ENCODE measurements at places on chromosomes 1 and 21.

DNA sequence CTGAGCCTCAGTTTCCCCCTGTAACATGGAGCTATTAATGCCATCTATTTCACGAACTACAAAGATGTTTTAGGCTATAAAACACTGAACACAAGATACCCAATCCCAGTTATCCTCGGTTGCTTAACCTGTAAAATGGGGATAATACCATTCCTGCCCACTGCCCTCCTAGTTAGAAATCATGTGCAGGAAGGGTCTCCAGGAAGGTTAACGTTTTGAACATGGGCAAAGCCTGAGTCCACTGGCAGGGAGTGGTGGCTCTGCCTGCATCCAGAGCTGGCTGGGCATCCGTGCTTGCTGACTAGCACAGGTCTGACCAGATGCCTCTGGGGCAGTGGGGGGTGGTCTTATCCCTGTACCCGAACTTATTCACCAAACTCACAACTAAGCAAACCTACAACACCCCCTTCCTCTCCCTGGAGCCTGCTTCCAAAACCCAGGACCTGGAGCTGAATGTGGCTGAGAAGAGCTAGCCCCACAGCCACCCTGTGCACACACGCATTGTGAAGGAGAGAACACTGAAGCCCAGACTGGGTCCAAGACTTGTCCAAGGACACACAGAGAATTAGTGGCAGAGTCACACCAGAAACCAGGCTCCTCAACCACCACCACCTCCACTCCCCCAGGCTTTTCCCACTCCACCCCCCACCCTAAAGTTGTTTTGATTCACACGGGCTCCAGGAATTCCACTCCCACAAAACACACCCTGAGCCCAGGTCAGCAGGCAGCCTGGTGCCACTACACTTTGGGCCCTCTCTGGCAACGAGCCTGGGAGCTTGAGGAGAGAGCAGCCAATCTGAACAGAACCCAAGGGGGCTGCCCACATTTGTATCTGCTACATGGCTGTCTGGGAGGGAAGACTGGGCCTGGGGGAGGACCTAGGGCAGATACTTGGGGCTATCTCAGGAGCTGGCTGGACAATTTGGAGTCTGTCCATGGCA, 1.6 kb downstream of the E2F2 start:
- DNase-seq: peak; percentile 19

- DNase-seq: peak; percentile 78
Measured at GRCh38 chr1:116986421-116987255, 14.9 kb upstream of the CD101 start.

DNA sequence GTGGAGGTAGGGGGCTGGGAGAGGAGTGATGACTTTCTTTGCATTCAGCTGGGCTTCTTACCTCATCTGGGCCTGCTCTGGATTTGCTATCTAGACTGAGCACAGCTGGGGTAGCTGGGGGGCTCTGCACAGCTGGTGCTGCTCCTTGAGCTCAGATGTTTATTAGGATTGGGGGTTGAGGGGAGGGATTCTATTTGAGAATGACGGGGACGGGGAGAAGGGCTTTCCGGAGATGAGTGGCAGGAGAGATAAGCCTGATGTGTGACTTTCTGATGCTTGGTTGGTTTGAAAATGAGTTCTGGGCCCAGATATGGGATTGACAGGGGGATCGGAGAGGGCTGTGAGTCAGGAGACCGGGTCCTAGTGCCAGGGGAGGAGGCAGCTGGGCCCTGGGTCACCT, 146.1 kb upstream of the CSF3R start:
- DNase-seq: no peak

DNA sequence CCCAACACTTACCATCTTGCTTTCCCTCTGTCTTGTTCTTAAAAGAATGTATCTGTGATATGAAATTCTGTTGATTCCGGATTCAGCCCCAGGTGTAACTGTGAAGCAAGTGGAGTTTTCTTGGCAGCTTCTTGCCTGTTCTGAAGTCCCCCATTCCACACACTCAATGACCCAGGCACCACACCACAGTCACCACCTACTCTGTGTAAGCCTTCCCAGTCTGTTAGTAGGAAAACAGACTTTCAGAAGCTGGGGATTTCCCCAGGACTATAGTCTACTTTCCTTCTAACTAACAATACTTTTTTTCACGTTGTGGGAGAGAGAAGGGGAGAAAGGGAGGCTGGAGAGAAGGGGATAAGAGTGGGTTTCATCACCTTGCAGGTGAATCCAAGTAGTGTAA, 299.1 kb upstream of the PROX1 start:
- no peak for DNase-seq

DNA sequence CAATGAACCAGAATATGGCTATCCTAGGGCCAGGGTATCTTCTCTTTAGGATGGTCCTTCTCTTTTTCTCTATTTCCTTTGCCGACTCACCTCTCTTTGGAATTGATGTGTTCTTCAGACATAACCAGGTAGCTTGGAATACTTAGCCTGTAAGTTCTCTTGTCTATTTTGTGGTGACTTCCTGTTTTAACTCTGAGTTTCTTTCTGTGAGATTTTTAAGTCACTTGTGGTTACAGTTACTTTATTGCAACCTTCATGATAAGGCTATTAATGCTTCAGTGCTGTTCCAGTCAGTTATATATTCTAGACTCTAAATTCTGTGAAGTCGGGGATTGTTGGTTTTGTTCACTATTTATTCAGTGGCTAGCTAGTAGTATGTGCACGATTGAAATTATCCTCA, 46.2 kb downstream of the DISP1 start:
- no peak for DNase-seq

- no peak for DNase-seq
Measured at GRCh38 chr1:116628448-116628847, 39.1 kb downstream of the IGSF3 start.

- peak; percentile 13 for DNase-seq
Measured at GRCh38 chr1:170562646-170563338, 30.8 kb downstream of the GORAB start.

DNA sequence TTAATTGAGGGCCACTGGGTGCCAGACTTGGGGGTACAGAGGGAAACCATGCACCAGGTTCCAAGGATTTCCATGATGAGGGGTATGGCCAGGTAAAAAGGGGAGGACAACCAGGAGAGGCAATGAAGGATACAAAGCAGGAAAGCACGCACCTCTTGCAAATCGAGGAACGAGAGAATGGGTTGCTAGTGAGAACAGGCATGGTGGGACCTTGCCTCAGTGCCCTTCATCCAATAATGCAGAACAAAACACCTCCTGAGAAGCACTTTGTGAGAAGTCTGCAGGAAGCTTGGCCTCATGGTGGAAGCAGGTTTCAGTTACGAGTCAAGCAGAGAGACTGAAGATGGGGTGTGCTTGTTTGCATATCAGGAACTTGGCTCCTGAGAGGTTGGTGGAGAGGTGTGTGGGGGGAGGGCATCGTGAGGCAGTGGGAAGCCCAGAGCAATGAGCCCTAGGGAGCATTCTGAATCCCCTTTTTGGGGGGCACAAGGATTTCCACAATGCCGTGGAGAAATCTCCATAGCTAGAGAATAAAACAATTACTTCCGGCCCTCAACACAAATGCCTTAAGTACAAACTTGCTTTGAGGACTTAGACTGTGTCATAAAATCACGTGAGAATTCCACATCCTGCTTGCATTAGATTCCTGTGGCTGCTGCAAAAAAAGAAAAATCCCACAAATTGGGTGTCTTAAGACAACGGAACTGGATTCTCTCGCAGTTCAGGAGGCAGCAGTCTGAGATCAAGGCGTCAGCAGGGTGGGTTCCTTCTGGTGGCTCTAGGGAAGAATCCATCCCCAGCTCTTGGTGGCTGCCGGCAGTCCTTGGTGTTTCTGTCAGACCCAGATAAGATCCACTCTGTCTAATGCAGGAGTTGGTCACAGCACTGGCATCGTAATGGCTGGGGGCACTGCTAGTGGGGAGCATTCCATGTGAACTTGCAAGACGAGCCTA, 54.9 kb upstream of the BACE2 start:
- peak; percentile 94 for DNase-seq

- DNase-seq: peak; percentile 84
Measured at GRCh38 chr1:3604468-3604974, 6.8 kb downstream of the MEGF6 start.

DNA sequence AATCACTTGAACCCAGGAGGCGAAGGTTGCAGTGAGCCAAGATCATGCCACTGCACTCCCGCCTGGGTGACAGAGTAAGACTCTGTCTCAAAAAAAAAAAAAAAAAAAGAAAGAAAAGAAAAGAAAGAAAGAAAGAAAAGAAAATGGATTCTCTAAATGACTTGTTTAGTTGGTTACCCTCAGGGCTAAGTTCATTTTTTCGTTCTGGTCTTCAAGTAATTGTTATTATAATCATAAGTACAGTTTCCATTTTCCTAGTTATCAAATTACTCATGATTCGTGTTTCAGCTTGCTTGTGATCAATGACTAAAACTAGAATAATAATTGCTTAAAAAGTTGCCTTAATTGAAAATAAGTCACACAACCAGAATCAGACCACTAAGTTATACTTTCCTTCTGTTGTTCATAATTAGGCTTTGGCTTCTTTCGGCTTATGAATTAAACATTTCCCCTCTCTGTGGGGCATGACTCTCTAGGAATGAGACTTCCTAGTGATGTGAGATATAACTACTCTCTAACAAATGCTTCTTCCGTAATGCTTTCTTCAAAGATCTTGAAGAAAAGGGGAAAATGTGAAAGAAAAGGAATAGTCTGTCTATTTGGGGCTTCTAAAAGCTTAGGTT, 9.6 kb upstream of the RLF start:
- DNase-seq: no peak

DNA sequence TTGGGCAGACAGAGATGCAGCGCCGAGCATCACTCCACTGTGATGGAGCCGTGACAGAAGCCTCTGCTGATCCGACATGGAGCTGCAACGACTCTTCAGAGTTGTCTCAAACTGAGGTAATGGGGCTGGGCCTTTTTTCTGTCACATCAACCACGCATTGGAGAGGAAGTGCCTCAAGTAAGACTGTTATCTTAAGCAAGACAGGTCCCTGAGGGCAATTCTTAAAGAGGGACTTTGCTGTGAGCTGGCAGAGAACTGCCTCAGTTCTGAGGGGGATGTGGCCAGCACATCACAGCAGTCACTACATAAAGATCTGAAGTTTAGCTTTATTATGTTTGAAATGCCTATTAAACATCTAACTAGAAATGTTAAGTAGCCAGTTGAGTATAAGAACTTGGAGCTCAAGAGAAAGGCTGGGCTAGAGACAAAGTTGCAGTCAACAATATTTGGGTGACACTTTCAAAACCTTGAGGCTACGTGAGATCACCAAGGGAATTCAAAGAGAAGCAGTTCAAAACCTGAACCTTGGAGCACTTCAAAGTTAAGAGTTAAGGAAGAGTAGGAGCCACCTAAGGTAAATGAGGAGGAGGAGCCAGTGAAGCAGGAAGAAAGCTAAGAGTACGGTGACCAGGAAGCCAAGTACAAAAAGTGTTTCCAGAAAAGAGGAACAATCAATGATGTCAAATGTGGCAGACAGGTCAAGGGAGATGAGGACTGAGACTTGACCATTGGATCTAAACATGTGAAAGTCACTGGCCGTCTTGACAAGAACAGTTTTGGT, 54.2 kb upstream of the BCL9 start:
- no peak for DNase-seq

DNA sequence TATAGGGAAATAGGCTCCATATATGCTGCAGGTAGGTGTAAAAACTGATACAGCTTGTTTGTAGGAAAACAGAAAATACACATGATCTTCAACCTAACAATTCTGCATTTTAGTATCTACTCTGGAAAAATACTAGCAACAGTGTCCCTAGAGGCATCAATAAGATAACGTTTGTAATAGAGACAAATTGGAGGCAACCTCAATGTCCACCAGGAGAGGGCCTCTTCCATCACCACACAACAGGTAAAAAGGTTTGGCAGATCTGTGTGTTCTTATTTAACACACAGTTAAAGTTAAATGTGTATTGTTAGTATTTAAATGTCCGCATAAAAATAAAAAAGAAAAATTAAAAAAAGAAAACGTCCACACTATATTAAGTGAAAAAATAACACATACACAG, 5.4 kb downstream of the EIF2D start:
- peak; percentile 58 for DNase-seq

- DNase-seq: no peak
Measured at GRCh38 chr1:41610361-41610760, 125.9 kb upstream of the EDN2 start.

DNA sequence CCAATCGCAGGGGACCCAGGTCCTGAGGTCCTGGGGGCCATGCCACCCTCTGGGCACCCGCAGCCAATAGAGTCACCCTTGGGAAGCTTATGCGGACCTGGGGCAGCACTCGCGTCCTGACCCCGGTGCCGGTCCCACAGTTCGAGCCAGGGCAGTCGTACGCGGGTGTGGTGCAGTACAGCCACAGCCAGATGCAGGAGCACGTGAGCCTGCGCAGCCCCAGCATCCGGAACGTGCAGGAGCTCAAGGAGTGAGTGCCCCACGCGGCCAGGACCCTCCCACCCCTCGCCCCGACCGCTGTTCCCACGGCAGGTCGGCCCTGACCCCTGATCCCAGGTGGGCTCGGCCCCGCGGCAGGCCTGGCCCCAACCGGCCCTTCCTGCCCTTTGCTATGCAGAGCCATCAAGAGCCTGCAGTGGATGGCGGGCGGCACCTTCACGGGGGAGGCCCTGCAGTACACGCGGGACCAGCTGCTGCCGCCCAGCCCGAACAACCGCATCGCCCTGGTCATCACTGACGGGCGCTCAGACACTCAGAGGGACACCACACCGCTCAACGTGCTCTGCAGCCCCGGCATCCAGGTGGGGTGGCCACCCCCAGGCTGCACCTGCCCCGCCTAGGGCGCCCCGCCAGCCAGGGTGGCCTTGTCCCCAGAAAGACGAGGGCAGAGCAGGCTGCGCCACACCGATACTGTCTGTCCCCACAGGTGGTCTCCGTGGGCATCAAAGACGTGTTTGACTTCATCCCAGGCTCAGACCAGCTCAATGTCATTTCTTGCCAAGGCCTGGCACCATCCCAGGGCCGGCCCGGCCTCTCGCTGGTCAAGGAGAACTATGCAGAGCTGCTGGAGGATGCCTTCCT, 20.5 kb downstream of the COL6A1 start:
- no peak for DNase-seq

DNA sequence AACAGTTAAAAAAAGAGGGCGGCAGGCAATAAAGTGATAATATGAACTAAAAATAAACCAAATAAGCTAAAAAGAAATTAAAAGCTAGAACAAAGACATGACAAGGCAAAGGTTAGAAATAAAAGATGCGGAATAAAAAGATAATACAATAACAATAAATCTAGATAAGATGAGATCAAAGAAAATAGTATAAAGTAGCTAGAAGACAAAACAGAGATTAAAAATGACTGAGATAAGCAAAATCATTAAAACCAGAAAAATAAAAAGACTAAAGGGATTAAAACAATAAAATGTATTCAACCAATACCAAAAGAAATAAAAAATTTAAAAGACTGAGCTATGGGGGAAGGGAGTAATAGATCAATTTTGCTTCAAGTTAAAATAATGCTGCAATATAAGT, 10.8 kb upstream of the SOX13 start:
- no peak for DNase-seq

GRCh38 chr21:42547906-42548365, 34.3 kb downstream of the SLC37A1 start:
- no peak for DNase-seq

GRCh38 chr1:226422478-226422877, 14.6 kb upstream of the PARP1 start:
- DNase-seq: no peak

- DNase-seq: no peak
Measured at GRCh38 chr1:168319691-168320090, 39.0 kb downstream of the TBX19 start.

Measured in SW480 (cell line).